ENCODE measurements at places on chromosomes 7 and 10.

- DNase-seq, result no peak
Observed at GRCh38 chr10:26887611-26888215, 27.0 kb upstream of the ABI1 start.

DNA sequence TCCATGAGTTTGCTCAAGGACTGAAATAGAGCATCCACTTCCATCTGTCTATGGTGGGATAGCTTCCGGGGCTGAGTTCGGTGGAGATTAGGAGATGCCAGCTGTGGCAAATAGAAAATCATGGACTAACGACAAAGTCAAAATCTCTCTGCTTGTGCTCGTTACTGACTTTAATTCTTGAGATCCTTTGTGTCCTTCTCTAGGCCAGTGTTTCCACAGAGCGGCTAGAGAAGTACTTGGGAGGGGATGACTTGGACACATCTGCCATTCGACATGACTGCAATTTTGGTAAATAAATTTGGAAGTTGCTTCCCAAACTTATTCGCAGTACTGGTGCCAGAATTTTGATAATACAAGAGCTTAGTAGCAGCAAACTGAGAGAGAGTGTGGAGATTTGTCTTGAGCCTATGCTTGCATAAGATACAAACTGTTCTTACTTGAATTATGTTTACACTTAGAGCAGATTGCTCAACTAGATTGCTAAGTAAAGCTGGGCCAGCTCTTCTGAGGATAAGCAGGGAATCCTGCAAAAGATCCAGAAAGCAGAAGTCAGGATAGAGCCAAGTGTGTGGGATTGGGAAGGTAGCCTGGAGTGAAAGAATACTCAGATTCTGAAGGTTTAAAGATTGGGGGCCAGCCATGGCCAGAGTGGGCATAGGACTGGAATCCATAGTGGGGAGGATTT, 27.6 kb downstream of the ABCC2 start:
- DNase-seq, result no peak

- DNase-seq, result no peak
Observed at GRCh38 chr10:90847436-90847835, 10.4 kb downstream of the HTR7 start.

- DNase-seq, result no peak
Observed at GRCh38 chr10:33461295-33461640, 126.8 kb upstream of the NRP1 start.

DNA sequence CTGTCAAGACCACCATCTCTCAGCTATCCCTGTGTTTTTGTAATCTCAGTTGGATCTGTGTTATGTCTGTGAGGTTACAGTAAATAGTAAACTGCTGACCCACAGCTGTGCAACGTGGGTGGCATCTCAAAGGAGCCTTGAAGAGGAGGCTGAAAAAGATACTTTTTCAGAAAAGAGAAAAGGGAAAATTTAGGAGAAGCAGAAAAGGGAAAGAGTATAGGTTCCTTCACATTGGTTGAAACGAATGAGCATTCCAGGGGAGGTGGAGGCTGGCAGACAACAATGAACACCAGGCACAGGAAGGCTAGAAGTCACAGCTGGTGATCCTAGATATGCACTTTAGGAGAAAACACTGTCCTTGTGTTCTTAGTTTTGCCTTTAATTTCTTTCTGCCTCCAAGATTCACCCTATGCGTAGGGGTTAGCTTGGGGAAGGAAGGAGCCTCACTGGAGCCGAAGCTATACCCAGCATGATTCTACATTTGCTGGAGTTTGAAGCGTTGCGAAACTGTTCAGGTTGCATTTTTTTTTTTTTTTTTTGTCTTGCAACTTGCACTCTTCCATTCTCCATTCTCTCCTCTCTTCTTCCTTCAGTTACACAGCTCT, 18.3 kb downstream of the CPED1 start:
- no peak for DNase-seq

DNA sequence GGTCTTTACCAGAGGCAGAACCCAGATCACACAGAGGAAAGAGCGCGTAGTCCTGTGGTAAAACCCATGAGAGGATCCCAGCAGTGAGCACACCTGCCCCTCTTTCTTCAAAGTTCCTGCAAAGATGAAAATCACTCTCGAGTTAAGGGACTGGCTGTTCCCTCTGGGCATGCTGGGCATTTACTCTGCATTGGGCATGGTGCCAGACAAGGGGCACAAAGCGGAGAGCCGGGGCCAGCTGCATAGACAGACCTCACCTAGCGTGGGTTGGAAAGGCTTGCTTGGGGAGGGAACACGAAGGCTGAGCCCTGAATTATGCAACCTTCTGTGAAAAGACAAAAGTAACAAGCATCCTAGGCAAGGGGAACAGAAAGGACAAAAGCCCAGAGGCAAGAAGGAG, 120.0 kb upstream of the TCERG1L start:
- DNase-seq, result no peak

DNA sequence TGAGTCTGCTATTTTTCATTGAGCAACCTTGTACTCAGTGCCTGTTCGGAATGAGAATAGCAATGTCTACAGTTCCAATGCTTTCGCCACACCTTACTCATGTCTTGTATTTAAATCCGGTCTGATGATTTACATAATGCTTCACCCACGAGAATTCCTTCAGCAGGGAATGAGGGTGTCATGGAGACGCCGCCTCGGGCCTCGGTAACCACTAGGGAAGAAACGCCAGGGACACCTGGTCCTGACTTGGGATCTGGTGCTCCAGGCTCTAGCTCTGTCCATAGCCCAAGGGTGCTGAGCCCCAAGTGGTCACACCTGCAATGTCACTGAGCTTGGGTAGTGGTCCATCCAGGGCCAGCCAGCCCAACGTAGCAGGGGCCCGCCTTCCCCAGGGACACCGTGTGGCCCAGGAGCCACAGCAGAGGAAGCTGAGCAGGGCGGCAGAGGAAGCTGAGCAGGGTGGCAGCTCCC, 37.4 kb downstream of the PRKAG2 start:
- no peak for DNase-seq
